Neural crest cell (in vitro differentiated cells): ENCODE measurements at places on chromosomes 13 and 19. TPM values are rescaled to one million over a fixed set of nuclear protein-coding genes. Genes with fewer than 3 reads are reported as not detected.

Gene COMP
- total RNA-seq, result not detected in 2 replicates

Gene ACP7
- total RNA-seq, result not detected in 2 replicates

Gene NTN5
- total RNA-seq, result 0.50 and 0.75 TPM in 2 replicates

Gene TNFSF13B
- 0.32 and 0.82 TPM in 2 replicates for total RNA-seq

Gene SIGLECL1
- total RNA-seq, result not detected in 2 replicates

Gene VSTM1
- not detected in 2 replicates for total RNA-seq

Gene PIAS4
- total RNA-seq, result 49.6 and 58.8 TPM in 2 replicates

Gene KLC3
- not detected in 2 replicates for total RNA-seq

Gene NXNL1
- total RNA-seq, result not detected in 2 replicates

Gene HIPK4
- total RNA-seq, result 0.11 and 0.30 TPM in 2 replicates

Gene CEACAM5
- total RNA-seq, result not detected in 2 replicates

Gene IGFL1
- not detected in 2 replicates for total RNA-seq

Gene PMIS2
- total RNA-seq, result not detected in 2 replicates

Gene HSD17B14
- 4.2 and 6.6 TPM in 2 replicates for total RNA-seq

Gene REEP6
- 8.2 and 8.7 TPM in 2 replicates for total RNA-seq

Gene ARHGAP35
- 81.0 and 82.5 TPM in 2 replicates for total RNA-seq

Gene PRR19
- 2.2 and 2.8 TPM in 2 replicates for total RNA-seq

Gene ZNF439
- 6.0 and 6.6 TPM in 2 replicates for total RNA-seq

Gene KMT2B
- total RNA-seq, result 60.1 and 64.2 TPM in 2 replicates

Gene IRF2BP1
- 28.6 and 33.1 TPM in 2 replicates for total RNA-seq

Gene OR1M1
- total RNA-seq, result not detected in 2 replicates

Gene MOB3A
- 40.0 and 42.1 TPM in 2 replicates for total RNA-seq

Gene ZNF729
- total RNA-seq, result not detected in 2 replicates

Gene KLK4
- total RNA-seq, result not detected in 2 replicates

Gene ZNF541
- not detected in 2 replicates for total RNA-seq

Gene ZNF560
- total RNA-seq, result 0.12 TPM in 1 of 2 replicates, not detected in the other

Gene FBXO46
- 27.2 and 30.3 TPM in 2 replicates for total RNA-seq

Gene LRRC63
- total RNA-seq, result 0.37 and 0.52 TPM in 2 replicates

Gene ERICH4
- not detected in 2 replicates for total RNA-seq
